ENCODE measurements at places on chromosomes 1 and 21.
A peak's percentile ranks its signal among the peaks of the same experiment; 100 is the strongest.

DNA sequence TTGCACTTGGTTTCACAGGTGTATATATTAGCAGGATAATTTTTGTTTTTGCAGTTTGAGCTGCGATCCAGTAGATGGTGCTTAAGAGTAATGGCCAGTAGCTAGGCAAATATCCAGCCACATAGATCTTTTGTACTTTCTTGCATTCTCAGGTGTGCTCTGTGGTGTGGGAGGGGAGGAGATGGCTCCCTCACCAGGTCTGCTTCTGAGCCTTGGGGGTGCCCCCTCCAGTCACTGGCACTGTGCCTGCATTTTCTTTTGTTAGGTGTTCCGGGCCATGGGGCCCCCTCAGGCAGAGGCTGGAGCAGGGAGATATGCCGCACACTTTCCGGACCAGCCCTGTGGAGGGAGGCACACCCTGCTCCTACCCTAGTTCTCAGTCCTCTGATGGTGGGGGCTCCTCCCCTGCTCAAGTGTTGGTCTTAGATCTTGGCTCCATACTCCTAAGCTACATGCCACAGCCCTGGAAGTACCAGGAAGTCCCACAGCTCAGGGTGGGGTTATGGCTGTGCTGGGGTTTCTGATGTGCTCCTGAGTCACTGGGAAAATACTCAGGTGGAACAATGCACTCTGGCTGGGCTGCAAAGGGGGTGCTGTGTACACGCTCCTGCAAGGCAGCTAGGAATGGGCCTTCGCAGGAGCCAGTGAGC lies 197.6 kb upstream of the DMRTA2 start:
- DNase-seq: no peak

- peak; percentile 21 for DNase-seq
Measured at GRCh38 chr1:40143891-40144575, 17.2 kb upstream of the RLF start.

GRCh38 chr1:203549309-203549708 lies 55.4 kb downstream of the OPTC start:
- DNase-seq: no peak

DNA sequence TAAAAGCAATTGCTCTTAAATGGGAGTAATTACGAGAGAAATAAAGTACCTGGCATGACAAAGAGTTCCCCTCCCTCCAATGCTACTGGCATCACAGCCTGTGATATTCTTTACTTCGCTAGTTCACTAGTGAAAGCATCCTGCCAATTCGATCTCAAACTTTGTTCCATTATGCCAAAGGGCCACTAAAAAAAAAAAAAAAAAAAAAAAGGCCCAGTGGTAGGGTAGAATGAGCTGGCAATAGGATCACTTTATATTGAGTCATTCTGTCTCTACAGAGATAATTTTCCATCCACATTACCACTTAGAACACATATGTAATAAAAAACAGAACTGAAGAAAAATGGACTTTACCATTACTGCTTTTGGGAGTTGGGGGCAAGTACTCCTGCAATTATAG lies 11.2 kb downstream of the PUM1 start:
- DNase-seq: no peak

DNA sequence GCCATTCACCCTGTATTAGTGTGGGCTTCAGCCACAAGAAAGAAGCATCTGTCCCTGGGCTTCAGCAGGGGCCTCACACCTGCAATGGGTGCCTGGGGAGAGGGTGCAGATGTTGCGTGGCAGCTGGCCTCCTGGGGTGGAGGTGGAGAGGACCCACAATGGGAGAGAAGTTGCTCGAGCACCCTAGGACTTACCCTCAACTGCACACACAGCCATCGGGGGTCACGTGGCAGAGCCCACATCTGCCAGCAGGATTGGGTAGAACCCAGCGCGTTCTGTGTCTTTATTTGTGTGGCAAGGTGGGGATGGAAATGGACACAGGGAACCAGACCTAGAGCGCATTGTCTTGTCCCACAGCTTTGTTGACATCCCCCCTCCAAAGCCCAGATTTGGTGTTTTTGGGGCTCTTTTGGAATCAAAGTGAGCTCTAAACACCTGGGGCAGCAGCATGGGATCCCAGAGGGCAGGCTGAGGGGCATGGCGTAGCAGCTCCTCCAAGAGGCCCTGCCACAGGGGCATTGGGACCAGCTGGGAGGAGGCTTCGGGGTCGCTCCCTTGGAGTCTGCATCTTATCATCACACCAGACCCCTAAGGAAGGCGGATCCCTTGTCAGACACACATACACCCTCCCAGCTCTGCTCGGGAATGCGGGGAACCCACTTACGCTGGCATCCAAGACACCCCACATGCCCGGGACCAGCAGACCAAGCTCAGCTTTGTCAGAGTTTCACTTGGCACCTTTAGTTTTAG lies 5.1 kb downstream of the ABCG1 start:
- no peak for DNase-seq

GRCh38 chr1:53186533-53186932 lies 10.1 kb upstream of the CPT2 start:
- DNase-seq: no peak

GRCh38 chr1:152745289-152745704 lies 12.5 kb upstream of the KPRP start:
- no peak for DNase-seq

DNA sequence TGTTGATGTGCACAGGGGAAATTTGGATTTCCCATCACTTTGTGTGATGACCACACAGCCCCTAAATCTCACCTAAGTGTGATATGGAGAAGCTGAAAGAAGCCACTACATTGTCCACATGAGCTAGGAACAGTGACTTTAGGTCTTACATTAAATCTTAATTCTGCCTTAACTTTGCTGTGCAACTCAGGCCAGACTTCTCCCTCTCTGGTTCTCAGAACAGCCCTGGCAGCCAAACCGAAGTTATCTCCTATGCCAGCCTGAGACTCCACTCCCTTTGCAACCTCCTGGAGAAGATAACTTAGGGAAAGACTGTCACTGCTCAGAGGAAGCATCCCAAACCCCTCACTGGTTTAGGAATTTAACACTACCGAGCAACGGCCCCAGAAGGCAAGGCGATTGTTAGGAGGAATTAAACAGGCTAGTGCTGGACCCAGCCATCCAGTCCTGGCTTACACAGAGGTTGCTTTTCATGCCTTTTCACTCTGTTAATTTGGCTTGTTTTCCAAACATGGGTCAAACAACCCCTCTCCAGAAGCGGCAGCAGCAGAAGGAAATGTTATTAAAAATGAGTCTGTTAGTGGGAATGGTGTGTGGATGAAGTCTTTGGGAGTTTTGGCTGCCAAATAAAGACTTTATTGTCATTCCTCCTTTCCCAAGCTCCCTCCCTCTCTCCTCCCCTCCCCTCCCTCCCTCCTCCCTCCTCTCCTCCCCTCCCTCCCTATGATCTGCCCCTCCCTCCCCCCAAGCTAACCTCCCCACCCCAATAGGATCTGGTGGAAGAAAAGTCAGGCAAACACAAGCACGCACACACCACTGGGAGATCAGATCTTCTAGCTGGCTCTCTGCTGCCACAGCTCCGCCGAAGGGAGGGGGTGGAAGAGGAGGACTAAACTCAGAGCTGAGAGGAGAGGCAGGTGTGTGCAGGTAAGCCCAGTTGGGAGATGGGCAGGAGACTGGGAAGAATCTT lies at the start of gene PRELP:
Gene PRELP, plus strand, starts transcription at position 795 of the 970 bp plus-strand sequence. CDS start 7,379 bp downstream, outside the sequence.
- DNase-seq: no peak

GRCh38 chr1:214440219-214440965 lies 111.0 kb downstream of the PTPN14 start:
- DNase-seq: no peak

GRCh38 chr1:109944541-109944940 lies 33.9 kb downstream of the CSF1 start:
- no peak for DNase-seq

DNA sequence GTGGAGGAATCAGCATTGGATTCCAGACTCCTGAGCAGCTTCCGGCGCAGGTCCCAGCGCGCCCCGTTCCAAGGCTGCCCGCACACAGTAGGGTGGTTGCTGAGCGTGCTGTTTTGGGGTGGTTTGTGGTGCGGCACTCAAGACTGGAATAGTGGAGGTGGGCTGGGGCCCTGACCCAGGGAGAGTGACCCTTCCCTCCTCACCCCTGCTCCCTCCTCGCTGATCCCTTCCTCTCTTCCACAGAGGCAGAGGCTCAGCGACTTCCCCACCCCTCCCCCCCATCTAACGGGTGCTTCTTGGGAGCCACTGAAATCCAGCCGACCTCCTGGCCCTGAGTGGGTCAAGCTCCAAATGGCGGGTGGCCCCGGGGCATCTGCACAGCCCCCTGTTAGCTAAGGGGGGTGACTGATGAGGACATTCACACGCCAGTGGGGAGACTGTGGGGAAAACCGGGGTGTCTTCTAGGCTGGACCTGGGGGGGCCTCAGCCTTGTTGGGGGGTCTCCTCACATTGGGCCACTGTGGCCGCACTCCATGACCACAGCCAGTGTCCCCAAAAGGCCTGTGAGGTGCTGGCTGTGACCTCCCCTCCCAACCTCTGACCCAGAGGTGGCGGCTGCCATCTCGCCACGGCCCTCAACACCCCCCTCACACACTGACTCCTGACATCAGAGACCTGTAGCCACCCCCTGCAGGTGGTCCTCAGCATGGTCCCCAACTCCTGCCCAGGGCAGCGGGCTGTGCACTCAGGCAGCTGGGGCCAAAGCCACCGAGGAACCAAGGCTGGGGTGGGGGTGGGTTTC lies 3.9 kb upstream of the HES4 start:
- no peak for DNase-seq

DNA sequence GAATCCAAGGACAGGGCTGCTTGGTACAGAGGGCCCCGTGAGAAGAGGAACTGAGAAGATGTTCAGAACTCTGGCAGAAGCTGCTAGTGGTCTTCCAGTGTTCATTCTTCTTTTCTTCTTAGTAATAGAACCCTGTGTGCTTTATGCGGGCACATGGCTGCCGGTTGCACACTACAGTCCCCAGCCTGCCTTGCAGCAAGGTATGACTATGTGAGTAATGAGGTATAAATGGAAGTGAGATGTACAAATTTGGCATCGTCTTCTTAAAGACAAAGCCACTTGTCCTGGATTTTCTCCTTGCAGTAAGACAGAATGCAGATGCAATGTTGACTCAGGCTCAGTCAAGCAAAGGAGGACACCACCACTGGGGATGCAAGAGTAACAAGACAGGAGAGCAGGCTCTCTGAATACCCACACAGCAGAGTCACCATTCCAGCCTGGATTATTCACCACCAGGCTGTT lies 15.0 kb upstream of the ATP1B1 start:
- DNase-seq: no peak

- no peak for DNase-seq
Measured at GRCh38 chr1:204265665-204266064, 51.9 kb upstream of the GOLT1A start.

DNA sequence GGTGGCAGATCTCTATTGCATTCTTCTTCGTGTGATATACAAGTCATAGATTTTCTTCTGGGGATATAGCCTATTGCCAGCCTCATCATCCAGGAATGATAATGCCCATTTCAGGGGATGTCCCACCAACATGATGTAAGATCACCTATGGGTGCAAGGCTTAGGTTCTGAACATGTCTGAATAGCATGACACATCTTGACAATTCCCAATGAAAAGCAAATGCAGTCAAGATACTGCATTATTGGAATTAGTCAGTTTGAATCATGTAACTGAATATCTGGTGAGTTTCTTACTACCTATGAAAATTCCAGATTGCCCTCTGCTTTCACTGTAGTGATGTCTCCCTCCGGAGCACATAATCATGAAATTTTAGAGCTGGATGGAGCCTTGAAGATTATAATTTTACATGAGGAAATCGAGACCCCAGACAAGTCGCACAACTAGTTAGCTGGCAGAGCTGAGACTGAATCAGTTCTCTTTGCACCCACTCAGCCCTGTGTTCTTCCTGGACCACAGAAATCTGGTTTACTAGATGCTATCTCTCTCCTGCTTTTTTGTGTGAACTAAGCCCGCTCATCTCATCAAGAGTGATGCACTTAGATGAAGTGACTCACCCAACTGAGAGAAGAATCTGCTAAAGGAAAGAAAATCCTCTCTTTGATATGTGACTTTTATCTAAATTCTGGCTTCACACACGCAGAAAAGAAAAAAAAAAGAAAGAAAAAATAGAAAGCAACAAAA lies 65.0 kb downstream of the WDR64 start:
- DNase-seq: no peak

DNA sequence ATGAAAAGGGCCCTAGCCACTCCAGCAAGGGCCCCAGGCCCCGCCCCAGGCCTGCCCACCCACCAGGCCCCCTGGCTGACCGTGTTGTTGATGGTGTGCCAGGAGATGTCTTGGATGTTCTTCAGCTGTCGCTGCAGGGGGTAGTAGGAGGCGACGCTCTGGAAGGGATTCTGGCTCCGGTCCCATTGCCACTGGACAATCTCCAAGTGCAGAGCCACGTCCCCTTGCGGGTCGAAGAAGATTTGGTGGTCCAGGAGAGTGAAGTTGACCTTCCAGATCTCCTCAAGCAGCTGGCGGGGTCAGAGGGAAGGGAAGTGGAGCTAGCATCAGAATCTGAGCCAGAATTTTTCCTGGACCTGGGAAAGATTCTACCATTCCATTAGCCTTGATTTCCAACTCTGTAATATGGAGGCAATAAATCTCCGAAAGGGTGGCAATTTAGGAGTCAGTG lies 10.2 kb downstream of the TAS1R2 start:
- DNase-seq: no peak

DNA sequence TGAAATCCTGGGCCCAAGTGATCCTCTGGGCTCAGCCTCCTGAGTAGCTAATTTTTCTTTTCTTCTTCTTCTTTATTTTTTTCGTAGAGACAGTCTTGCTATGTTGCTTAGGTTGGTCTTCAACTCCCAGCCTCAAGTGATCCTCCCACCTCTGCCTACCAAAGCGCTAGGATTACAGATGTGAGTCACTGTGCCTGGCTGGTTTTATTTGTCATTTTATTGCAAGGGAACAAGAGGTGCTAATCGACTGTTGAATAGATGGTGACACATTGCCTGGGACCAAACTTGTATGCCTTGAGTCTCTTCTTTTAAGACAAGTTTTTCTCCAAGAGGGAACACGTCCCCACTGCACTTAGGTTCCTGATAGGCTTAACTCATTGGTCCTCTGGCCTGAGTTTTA lies 20.0 kb upstream of the KLHDC8A start:
- no peak for DNase-seq

DNA sequence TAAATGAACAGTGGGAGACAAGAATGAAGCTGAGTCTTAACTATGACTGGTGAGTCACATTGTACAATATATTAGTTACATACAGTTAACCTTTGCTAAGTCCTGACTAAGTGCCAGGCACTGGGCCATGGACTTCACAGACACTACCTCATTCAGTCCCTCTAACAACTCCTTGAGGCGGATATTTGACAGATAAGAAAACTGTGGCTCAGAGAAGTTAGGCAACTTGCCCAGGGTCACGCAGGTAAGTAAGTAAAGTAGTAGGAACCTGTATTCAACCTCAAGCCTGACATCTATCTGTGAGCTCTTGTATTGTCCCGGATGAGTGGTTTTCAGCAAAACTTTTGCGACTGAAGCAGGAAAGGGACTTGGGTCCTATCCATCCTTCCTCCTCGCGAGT lies 62.1 kb downstream of the GNG12 start:
- no peak for DNase-seq

- DNase-seq: no peak
Measured at GRCh38 chr1:247540581-247540980, 4.3 kb upstream of the OR2C3 start.

DNA sequence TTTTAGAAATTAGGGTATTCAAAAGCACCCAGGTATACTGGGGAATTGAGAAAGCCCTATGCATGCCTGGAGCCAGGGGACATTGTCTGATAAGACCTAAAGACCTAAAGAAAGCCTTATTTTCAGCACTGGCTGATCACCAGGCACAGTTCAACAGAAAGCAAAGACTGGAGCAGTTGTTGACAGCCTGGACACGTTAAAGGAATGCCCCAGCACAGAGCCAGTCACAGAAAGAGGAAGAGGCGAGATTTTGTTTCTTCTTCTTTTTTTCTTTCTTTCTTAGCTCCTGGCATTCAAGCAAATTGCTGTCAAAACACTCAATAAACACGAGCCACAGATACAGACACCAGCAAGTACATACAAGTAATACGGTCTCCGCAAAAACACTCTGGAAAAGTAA lies 40.4 kb downstream of the RNF187 start:
- no peak for DNase-seq

Measured in activated T-cell treated with anti-CD3 and anti-CD28 coated beads for 1 hour (primary cell).